Activated naive CD4-positive, alpha-beta T cell treated with anti-CD3 and anti-CD28 coated beads, Interleukin-2, amount 50 U/mL, for 72 hours (primary cell): ENCODE measurements at places on chromosomes 2 and 18.

GRCh38 chr2:143205106-143205764, 76.0 kb downstream of the ARHGAP15 start:
- no peak for DNase-seq

DNA sequence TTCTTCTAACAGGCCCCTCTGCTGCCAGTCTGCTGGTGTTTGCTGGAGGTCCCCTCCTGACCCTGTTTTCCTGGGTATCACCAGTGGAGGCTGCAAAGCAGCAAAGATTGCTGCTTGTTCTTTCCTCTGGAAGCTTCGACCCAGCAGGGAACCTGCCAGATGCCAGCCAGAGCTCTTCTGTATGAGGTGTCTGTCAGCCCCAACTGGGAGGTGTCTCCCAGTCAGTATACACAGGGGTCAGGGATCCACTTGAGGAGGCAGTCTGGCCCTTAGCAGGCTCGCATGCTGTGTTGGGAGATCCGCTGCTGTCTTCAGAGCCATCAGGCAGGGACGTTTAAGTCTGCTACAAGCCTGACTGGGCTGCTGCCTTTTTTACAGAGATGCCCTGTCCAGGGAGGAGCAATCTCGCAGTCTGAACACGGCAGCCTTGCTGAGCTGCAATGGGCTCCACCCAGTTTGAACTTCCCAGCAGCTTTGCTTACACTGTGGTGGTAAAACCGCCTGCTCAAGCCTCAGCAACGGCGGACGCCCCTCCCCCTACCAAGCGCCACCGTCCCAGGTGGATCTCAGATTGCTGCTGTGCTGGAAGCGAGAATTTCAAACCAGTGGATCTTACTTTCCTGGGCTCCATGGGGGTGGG, 29.9 kb downstream of the CHCHD5 start:
- DNase-seq, result peak; percentile 31

DNA sequence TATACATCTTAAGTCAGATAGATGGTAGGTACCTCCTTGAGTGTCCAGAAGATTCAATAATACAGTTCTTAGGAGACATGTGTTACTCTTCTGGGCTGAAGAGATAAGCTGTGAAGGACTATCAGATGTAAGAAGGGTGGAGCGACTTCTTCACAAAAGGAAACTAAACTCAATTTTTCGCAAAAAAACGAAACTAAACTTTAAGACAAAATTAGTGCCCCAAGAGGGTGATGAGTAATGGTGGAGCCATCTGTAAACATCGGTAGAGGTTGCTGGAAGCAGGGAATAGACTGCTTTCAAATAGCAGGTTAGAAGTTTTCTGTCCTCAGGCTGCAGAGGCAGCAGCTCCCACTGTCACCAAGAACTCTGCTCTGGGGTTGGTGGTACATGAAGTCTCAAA, 111.6 kb upstream of the TACR1 start:
- no peak for DNase-seq

DNA sequence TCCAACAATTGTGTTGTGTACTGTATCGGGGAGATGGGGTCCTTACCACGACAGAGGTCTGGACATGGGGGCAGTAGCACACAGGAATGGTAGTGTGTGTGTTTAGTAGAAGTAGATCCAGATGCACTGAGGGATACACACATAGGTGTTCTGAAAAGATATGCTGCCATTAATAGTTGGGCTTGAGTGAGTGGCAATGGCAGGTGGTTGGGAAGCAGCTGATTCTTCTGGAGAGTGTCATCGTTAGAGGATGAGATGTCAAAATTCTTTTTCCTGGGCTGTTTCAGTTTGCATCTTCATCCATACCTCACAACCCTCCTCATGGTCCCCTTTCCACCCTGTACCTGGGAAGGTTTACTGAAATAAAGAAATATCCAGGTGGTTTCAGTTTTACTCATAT, 66.6 kb downstream of the UGGT1 start:
- no peak for DNase-seq

DNA sequence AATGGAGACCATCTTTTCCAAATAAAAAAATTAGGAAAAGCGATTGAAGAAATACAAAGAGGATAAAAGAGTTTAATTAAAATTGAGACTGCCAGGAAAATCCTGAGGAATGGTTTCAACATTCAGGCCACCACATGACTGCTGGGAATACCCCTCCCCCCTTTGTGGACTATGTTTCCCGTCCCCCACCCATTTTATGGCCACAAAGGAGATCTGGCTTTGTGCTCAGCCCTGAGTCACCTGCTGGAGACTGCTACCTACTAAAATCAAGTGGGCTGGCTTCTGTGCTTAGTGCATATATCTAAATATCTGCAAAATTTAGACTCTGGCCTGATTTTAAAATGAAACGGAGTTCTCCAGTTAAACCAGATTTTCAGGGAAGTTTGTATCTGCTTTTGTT, 10.1 kb downstream of the RND3 start:
- DNase-seq, result no peak

- no peak for DNase-seq
These were observed 9.6 kb upstream of the AQP4 start for GRCh38 chr18:26875040-26875654.

DNA sequence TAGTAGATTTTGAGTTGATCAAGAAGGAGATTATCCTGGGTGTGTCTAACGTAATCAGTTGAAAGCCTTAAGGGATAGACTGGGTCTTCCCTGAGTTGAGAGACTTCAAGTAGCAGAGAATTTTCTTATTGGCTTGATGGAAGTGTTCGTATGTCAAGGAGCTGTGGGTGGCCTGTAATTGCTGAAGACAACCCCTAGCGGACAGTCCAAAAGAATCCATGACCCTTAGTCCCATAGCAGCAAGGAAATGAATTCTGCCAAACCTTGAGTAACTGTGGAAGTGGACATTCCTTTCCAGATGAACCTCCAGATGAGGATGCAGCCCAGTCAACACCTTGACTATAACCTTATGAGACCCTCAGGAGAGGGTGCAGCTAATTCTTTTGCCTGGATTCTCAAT, 786.3 kb downstream of the SOCS6 start:
- no peak for DNase-seq

DNA sequence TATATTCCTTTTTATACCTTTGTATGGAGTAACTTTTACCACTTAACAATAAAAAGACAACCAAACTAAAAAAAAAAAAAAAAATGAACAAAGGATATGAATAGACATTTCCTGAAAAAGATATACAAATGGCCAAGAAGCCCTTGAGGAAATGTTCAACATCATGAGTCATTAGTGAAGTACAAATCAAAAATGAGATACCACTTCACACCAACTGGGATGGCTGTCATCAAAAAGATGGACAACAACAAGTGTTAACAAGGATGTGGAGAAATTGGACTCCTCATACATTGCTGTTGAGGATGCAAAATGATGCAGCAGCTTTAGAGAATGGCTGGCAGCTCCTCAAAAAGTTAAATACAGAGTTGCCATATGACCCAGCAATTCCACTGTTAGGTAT, 22.6 kb upstream of the SCYGR2 start:
- DNase-seq, result no peak

GRCh38 chr18:42426496-42427015, 471.5 kb downstream of the PIK3C3 start:
- no peak for DNase-seq

DNA sequence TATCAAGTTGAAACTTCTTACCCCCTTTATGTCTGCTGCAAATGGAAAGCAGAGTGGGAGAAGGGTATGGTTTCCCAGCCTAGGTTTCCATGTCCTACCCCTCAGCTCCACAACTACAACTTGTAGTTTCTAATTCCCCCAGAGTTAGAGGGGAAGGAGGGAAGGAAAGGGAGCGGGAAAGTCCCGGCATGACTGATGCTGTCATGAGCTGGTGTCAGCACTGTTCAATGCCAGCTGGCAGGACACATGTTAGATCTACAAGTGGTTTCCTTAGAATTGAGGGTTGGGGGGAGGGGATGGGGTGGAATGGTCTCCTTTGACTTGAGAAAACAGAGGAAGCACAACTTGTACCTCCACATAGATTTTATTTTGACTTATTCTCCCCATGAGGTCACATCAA, 194.0 kb downstream of the MBD2 start:
- DNase-seq, result no peak

- DNase-seq, result no peak
These were observed 479 bp downstream of the RNMT start for GRCh38 chr18:13726972-13727331.

DNA sequence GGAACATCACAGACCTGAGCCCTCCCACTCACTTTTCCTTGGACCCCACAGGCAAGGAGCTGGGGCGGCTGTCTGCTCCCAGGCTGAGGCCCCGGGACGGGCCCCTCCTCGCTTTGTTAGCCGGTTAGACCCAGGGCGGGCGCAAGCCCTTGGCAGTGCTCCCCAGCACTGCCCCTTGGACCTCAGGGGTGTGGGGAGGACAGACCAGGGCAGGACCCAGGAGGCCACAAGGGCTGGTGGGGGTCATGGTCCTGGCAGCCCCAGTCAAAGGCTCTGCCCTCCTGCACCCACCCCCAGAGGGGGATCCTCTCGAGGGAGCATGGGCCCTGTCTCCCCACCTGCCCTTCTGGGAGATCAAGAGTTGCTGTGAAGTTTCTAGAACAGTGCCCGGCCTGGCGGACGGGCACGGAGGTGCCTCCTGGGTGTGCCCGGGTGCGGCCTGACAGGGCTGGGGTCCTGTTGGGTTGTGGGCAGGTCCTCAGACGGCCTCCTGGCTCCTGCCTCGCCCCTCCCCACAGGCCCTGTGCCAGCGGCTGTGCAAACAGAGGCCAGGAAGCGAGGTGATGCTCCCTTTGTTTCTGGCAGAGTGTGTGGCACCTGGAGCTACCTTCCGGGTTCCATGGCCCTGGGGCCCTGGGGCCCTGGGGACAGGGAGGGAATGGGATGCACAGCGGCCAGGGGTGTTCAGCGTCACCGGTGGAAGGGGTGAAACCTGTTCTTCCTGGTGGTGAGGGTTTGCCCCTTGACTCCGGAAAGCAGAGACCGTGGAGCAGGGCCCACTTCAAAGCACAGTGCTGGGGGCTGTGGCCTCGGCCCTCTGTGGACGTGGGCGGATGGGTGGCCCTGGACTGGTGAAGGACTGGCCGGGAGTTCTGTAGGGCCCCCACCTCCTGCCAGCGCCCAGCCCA, 2.9 kb upstream of the GAL3ST2 start:
- DNase-seq, result peak; percentile 51

DNA sequence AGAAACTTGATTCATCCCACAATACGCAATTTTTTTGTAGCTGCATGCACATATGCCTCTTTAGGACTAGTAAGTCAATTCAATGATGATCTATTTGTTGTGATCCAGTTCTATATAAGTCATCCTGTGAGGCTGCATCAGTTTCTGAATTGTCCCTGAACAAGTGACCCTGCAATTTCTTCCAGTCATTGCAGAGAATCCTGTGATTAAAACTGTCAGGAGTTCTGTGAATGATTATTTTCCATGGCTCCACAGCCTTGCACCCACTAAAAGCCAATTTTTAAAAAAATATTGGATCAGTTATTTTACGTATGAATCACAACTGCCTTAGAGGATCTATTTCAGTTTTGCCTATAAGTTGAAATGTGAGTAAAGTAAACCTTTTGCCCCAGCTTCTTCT, 1585.0 kb upstream of the ACVR2A start:
- no peak for DNase-seq

DNA sequence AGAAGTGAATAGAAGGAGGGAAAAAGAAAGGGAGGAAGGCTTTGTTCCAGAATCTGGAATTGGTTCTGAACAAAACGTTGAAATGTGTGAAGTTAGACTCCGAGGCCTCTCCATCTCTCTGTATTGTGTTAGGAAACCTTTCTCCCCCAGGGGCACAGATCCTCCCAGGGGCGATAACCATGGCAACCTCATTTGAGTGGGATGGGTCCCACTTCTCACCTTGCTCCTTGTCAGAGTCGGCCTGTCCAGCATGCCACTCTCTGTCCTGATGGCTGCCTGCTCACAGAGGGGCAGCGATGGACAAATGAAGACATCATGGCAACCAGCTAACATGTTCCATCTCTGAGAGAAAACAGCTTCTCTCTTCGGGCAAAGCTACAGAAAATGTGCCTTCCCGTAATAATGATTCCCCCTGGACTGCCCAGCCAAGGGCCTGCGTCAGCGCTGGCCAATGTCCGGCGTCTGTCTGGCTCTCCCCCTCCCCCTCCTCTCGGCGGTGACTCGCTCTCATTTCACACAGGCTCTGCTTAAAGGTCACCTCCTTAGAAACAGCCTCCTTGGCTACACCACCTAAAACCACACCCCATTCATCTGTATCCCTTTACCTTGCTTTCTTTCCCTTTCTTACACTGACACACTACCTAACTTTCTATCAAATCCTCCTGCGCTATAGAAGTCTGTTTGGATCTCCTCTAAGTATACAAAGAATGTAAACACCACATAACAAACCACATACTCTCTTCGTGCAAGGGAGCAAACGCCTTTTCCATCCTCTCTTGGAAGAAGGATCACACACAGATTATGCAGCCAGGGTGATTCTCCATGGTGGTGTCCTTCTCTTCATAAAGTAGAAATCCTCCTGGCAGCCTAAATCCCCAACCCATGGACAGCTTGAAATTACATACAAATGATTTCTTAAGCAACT, 32.1 kb upstream of the TTC39C start:
- DNase-seq, result no peak

DNA sequence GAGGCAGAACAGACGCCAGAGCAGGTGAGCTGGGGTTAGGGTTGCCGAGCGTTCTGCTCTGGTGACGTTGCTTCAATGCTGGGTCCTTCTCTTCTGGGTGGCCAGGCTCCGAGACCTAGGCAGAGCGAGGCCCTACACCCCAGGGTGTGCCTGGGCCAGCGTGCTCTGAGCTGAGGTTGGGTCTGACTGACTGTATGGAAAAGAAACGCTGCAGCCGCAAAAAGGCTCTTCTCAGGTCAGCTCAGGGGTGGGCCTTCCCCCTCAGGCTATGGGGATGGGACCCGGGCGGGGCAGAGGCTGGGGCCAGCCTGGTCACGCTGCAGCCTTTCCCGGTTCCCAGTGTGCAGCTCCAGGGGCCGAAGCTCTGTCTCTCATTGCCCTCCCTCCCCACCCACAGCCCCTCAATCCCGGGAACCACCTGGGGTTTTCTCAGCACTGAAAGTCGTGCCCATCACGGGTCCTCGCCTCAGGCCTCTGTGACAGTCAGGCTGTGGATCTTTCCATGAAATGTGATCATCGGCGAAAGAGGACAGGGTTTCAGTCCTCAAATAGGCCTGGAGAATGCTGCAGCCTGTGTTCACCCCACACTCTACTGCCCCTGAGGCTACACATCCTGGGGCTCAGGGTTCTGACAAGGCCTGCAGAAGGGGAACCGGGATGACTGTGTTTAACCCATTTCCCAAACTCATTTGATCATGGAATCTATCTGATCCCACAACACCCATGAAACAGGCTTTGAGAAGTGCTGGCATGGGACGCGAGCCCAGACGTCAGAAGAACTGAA, 19.4 kb downstream of the CYP26B1 start:
- no peak for DNase-seq

- no peak for DNase-seq
These were observed 39.6 kb downstream of the HS1BP3 start for GRCh38 chr2:20611077-20611843.

- no peak for DNase-seq
These were observed 11.9 kb downstream of the KCNG2 start for GRCh38 chr18:79809482-79810192.

- DNase-seq, result no peak
These were observed 263.4 kb downstream of the PTPRM start for GRCh38 chr18:7830468-7830867.

- no peak for DNase-seq
These were observed 186.3 kb downstream of the EN1 start for GRCh38 chr2:118661179-118661578.

GRCh38 chr2:183125659-183126341, 1.6 kb downstream of the NUP35 start:
- no peak for DNase-seq
